NCI-H524 (cell line): ENCODE measurements at places on chromosomes 6 and 20.

GRCh38 chr6:105428342-105428957 is 25.6 kb upstream of the PREP start:
- DNase-seq, result no peak

DNA sequence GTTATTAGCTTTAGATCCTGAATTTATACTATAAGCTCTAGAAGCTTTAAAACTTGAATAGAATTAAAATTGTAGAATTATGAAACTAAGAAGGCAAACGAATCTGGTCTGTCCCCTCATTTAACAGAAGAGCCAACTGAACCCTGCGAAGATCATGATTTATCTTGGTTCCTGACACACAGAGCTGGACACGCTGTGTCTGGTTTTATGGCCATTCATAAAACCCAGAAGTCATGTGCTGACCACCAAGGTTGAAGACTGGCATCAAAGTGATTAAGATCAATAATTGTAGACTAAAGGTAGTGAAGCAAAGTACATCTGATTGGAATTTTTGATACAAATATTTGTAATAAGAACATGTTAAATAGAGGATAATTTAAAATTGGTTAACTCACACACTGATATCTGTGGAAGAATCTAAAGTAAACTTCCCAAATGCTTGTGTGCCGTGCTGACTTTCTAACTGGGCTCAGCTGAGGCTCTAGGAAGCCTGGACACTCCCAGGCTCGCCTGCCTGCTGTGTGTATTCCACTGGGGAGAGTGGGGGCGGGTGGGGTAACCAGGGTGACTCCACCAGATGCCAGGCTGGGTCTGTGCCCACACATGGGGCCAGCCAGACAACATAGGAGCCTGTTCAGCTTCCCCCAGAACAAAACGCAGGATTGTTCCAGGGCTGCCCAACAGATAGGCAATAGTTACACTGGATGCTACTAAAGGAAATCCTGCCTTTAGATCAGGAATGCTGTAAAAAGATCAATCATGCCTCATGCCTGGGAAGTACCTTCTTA is 42.1 kb upstream of the SLC22A3 start:
- no peak for DNase-seq

DNA sequence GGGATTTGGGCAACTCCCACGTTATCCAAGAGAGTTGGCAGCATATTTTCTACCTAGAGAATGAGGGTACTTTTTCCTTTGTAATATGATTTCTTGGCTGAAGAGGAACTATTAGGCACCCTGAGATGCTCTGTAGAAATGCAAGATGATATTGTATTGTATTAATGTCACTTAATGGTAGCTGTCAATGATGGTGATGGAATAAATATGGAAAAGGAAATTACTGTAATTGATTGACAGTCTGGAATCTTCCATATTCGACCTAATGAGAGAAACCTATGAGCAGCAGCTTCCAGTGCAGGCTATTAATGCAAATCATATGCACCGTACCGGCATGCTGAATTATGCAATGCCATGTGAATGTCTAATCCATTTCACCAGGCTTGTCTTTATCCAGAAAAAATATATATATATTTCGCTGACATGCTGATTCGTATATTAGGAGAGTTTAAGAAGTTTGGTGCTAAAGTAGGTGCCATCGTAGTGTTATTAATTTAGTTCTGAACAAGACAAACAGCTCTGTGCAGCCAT is 494.2 kb upstream of the JARID2 start:
- no peak for DNase-seq

- no peak for DNase-seq
These were observed 98.7 kb downstream of the COL21A1 start for GRCh38 chr6:56148488-56149186.

DNA sequence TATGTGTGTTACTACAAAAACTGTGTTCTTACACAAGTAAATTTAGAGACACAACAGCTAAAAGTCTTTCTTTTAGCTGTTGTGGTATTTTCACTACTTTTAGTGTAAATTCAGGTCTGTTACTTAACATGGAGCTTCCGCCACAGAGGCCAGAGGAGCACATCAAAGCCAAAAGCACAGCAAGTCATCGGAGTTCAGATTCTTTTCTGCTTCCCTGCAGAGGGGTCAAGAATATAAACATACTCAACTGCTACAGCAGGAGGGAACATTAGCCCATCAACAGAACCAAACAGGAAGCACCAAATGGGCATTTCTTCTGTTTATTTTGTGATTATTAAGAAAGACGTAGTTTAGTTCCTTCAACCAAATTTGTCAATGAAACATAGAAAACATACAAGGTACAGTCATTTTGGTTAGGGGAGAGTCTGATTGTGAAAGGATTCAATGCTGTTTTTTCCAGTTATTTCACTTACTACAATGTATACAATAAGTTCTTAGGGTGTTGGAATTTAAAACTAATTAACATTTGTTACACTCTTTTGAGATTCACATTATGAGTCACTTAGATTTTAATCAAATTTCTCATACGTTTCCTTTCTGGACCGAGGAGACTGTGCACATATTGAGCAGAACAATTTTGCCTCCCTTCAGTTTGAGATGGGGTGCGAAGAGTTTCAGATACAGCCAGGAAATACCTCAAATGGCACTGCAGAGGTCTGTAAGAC is 42.8 kb upstream of the DSE start:
- DNase-seq, result no peak

GRCh38 chr6:66210964-66211363 is 503.9 kb upstream of the EYS start:
- DNase-seq, result no peak

DNA sequence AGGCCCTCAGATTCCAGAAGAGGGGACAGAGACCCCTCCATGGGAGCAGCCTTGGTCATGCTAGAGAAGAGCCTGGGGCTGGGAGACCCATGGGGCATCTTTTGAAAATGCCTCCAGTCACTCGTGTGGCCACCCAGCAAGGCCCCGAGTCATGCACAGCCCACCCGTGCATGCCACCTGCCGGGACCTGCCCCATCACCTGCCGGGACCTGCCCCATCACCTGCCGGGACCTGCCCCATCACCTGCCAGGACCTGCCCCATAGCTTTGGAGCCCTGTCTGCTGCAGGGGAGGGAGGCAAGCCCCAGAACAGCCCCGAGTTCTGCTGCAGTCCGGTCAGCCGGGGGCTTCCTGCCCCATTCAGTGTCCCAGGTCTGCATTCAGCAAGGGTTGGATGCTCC is 37.5 kb upstream of the SLCO4A1 start:
- no peak for DNase-seq

DNA sequence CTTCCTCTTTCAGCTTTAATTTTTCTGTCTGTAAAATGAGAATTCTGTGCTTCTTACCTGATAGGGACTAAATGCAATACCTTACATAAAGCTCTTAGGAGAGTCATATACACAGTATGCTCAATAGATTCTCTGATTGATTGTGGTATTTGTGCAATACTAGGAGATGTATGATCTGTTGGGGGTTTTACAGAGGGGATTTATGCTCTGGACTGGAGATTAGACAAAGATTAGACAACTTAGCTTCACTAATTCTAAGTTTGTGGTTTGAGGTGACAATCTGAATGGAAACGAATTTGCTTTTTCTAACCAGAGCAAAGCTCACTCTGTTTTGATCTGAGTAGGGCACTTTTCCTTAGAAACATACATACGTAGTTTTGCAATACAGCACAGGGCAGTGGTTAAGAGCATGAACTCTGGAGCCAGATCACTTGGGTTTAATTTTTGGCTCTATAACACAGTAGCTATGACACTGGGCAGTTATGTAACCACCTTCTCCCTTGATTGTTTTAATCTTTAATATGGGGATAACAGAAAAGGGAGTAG is 126.2 kb downstream of the RNF144B start:
- no peak for DNase-seq
